ENCODE measurements at places on chromosomes 7 and 10.

DNA sequence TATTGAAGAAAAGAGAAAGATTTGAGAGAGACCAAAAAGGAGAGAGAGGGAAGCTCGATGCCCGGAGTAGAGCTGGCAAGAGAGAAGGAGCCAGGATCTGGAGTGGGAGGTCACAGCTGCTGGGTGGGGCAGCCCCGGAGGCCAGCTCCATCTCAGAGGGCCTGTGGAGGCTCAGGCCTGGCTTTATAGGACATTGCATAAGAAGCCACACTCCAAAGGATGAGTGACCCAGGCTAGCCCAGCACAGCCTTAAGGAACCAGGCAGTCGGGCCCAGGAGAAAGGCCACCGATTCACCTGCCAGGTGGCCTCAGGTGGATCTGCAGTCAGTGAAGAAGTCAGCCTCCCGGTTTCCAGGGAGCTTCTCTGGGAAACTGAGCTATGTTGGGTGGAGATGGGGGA, 676 bp downstream of the PLAC9 start:
- no peak for DNase-seq

DNA sequence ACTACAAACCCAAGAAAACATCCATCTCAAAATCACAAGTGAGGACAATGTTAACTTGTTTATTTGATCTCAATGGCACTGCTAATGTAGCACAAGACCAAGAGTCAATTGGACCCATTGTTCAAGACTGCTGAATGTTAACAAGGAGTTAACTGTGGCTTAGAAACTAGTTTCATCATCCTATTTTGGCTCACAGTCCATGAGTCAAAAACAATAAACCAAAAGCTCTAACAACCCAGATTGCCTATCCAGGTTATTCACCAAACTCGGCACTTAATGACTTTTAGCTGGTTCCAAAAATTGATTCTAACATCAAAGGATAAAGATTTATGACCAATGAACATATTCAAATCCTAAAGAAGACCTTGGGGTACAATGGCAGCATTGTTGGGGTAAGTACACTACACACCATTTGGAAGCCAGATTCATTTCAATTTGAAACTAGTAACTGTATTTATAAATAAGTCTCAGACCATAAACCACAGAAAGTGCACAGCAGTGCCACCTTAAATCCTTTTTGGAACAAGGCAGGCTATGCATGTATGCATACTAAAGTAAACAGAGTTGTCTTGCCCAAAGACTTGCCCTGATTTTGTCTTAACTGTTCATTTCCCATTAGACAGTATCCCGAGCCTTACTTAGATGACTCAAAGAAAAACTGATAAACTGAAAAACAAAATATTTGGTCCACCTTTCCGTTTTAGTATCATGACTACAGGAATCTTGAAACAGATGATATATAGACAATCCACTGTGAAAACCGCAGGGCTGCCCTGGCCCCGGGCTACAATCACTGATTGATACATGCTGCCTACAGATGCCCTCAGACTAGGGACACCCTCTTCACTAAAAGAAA, 84.5 kb downstream of the SRPK2 start:
- no peak for DNase-seq

DNA sequence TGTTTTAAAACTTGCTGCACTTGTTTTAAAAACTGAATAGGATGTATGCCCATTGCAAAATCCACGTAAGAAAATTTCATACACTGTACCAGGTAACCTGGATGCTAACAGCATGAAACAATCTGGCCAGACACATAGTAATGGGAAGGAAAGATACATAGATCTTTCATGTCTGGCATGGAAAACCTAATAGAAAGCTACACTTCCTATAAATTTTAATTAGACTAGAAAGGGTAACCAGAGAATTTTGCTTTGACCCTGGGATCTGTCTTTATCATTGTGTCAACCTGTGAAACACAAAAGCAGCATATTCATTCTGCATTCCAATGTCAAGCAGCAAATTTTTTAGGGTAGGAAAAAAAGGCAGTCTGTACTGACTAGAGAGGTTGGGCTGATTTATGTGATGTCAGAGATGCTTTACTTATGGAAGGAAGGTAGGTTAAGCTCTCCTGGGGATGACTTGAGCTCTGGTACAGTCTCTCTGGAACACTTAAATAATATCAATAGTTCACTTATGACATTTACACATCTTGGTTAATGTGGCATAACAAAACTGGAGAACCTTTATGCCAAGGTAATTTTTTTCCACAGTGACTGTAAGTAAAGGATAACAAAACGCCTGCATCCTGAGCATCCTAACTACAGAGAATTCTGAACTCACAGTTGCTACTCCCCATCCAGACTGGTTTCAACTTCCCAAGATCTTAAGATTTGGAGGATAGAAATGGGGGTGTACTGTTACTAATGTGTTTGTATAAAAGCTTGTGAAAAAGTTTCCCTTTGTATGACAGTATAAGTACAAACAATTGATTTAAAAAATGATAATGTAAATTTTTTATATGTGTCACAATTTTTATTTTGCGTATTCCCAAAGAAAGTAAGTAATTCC, 44.7 kb downstream of the DOCK4 start:
- DNase-seq = no peak

DNA sequence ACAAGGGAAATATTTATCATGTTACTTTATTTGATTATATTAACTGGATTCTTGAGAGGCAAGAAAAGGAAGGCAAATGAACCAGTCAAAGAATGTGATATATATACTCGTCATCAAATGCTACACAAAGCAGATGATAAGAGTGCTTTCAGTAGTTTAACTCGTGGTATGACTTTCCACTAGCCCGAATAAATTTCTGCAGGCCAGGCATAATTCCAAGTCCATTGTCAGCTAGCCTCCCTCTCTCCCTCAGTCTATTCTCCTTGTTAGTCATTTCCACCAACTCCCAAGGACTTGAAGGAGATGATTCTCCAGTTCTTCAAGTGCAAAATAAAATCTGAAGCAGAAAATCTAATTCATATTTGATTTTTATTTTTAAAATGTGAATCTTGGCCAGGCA, 190.5 kb downstream of the GLI3 start:
- no peak for DNase-seq

- no peak for DNase-seq
Observed at GRCh38 chr10:132149917-132150316, 36.8 kb upstream of the DPYSL4 start.

GRCh38 chr10:133336577-133337369, at the start of gene CALY:
TSS of gene CALY (minus strand) at chr10:133336896. CDS start at chr10:133328989, 7,907 bp downstream.
- peak; percentile 86 for DNase-seq

DNA sequence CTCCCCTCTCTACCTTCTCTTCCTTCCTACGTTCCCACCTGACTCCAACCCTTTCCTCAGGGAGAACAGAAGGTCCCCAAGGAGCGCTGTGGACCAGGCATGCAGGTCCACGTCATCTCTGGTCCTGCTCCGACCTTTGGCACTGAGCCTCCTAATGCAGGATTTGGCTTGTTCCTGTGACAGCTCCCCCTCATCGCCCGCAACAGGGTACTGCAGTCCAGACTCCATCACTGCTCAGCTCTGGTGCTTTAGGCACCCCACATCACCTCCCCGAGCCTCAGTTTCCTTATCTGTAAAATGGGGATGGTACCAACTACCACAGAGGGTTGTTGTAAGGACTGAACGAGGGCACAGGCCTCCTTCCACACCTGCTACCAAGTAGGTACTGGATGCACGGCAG, 54.6 kb downstream of the FHIP2A start:
- DNase-seq = no peak

- DNase-seq = no peak
Observed at GRCh38 chr7:129279757-129280156, 54.9 kb downstream of the AHCYL2 start.

DNA sequence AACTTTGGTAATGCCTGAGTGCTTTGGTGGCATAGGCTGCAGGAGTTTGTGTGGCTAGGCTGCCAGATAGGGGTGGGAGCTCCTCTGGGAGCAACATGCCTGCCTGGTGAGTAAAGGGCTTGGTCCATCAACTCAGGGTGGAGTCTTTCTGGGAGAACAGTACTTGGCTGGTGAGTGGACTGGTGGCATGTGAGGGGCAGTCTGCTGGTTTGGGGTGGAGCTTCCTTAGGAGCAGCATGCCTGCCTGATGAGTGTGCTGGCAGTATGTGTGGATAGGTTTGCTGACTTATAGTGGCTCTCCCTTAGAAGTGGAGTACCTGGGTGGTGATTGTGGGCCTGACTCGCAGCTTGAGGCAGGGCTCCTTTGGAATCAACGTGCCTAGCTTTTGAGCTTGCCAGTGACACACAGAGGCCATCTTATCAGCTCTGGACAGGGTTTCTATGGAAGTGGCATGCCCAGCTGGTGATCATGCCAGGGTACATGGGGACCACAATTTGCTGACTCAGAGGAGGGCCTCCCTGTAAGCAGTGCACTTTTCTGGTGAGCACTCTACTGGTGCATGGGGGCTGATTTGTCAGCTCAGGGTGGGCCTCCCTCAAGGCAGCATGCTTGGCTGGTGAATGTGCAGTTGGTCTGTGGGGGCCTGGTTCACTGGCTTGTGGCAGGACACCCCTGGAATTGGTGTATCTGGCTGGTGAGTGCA, 35.0 kb upstream of the SRI start:
- peak; percentile 31 for DNase-seq

DNA sequence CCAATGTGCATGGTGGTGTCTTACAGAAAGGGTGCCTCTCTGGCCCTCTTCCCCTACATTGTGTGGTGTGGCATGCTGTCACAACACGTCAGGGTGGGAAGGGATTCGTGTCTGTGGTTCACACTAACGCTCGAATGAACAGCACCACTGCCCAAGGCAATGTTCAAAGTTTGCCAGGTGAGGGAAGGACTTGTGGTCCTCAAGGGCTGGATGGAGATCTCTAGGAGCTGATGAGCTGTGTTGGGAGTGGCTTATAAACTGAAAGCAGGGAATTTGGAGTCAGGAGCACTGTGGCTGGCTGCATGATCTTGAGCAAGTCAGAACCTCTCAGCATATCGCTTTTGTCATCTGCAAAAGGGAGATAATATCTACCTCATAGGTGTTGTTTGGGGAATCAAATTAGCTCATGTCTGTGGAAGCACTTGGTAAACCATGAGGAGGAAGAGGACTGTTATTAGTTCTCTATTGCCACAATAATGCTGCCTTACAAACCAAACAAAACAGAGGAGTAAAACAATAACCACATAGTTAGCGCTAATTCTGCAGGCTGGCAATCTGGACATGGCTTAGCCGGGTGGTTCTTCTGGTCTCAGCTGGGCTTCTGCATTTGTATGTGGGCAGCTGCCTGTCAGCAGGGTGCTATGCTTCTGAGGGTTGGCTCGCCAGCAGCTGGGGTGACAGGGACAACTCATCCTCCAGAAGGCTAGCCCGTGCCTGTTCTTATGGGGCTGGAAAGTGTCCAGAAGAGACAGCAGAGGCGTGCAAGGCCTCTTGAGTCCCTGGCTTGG, 22.9 kb upstream of the C10orf105 start:
- DNase-seq = no peak

- DNase-seq = no peak
Observed at GRCh38 chr7:97735075-97735474, 3.2 kb downstream of the TAC1 start.

DNA sequence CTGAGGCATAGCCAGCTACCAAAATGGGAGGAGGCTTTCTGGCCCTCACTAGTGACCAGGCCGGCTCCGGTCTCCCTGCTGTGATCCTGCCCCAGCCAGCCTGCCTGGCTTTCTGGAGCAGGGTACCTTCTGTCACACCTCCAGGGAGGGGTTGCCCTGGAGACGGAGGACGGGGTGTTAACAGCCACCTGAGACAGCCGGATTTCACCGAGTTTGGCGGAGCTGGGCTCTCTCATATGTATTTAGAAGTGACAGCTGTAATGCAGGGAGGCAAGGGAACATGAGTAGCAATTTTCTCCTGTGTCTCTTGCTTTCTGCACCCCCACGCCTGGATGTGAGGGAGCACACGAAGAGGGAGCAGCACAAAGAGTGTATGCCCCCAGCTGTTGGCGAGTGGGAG, 473.3 kb downstream of the PLXNA4 start:
- DNase-seq = no peak

GRCh38 chr7:88775838-88776237, 16.3 kb downstream of the ZNF804B start:
- no peak for DNase-seq

- DNase-seq = no peak
Observed at GRCh38 chr7:151984612-151985011, 28.4 kb downstream of the GALNTL5 start.

- no peak for DNase-seq
Observed at GRCh38 chr10:96673318-96674099, 46.8 kb downstream of the PIK3AP1 start.

GRCh38 chr10:341081-341740, 206.0 kb downstream of the ZMYND11 start:
- DNase-seq = no peak

- no peak for DNase-seq
Observed at GRCh38 chr7:42886893-42887505, 24.9 kb downstream of the C7orf25 start.
